Suppressor macrophage treated with lipopolysaccharide for 4 hours (primary cell): ENCODE measurements at places on chromosomes 3 and 15.

GRCh38 chr3:102866845-102867244, 432.0 kb downstream of the ZPLD1 start:
- no peak for DNase-seq

- DNase-seq: no peak
Observed at GRCh38 chr15:66291816-66292570, 1.4 kb upstream of the DIS3L start.

DNA sequence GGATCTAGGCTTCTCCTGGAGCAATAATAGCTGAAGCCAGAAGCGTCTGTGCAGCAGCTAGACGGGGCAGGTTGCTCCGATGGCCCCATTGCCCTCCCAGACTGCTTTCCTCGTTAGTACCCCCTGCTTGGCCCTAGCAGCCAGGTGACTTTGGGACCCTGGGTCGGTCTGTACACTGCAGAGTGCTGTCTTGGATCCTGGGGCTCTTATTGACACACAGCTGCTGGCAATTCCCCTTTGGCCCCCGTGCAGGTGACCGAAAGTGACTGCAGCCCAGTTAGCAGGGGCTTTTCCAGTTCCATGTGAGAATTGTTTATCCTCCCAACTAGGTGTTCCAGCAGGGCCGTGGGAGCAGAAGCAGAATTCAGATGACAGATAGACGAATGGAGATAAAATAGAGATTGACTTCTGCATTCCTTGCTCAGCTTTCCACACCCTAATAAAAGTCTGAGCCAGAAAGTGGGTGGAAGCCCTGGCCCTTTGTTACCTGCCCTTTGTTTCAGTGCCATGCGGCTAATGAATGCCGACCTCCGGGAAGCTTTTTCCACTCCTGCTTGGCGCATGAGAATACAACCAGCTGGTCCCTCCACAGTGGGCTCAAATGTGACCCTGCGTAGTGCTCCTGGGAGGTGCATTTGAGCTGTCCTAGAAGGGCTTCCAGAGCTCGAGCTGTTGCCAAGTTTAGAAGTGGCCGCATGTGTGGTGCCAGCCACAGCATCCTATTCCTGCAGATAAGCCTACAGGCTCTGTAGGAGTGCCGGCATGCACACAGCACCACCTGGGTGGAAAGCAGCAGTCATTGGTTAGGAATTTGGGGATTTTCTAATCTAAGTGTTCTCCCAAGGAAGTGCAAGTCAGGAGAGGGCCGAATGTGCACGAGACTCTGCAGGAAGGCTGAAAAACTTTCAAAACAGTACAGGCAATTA, 94.4 kb downstream of the SLCO3A1 start:
- no peak for DNase-seq

DNA sequence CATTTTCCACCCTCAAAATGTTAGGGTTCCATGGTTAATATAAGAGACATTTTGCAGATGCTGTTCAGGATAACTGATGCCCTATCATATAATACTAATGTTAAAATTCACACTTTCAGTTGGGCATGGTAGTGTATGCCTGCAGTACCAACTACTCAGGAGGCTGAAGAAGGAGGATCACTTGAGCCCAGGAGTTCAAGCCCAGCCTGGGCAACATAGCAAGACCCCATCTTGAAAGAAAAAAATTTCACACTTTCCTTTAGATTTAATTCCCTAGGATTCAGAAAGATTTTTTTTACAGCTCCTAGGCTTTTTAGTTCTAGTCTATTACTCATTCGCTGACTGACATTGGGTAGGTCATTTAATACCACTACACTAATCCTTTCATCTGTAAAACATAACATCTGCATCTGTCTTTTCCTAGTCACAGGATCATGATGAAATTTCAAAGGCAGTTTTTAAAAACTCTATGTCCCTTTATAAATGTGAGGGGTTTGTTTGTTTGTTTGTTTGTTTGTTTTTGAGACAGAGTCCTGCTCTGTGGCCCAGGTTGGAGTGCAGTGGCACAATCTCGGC, 103.7 kb downstream of the MYO5A start:
- no peak for DNase-seq

- DNase-seq: no peak
Observed at GRCh38 chr15:99762288-99762687, 29.1 kb upstream of the LYSMD4 start.

- no peak for DNase-seq
Observed at GRCh38 chr3:43584043-43584826, 37.6 kb downstream of the ANO10 start.
